Activated CD8-positive, alpha-beta memory T cell treated with anti-CD3 and anti-CD28 coated beads, Interleukin-2, amount 10 ng/mL, durations not matched to agents 7 days and 5 days (primary cell): ENCODE measurements at places on chromosomes 1 and 21. TPM values are rescaled to one million over a fixed set of nuclear protein-coding genes. Genes with fewer than 3 reads are reported as not detected.

Gene DYNLT4
- 0.40 TPM for total RNA-seq

Gene SLC2A5
- total RNA-seq, result not detected

Gene MTHFR
- total RNA-seq, result 30.0 TPM

Gene NOL9
- 39.1 TPM for total RNA-seq

Gene SYPL2
- not detected for total RNA-seq

Gene SYCP1
- not detected for total RNA-seq

Gene FOXD2
- total RNA-seq, result 0.53 TPM

Gene FCGR3B
- total RNA-seq, result not detected

Gene CACNA1S
- total RNA-seq, result not detected

Gene BTBD8
- total RNA-seq, result 1.7 TPM

Gene PUSL1
- 26.3 TPM for total RNA-seq

Gene LENEP
- 0.91 TPM for total RNA-seq

Gene MROH7
- not detected for total RNA-seq

Gene ETV3L
- not detected for total RNA-seq

Gene OR14A16
- not detected for total RNA-seq

Gene IPO9
- 72.0 TPM for total RNA-seq

Gene AGMAT
- 12.4 TPM for total RNA-seq

Gene LRRC39
- 0.82 TPM for total RNA-seq

Gene CLCNKA
- total RNA-seq, result not detected

Gene KCNJ15
- not detected for total RNA-seq

Gene WNT2B
- total RNA-seq, result 0.12 TPM

Gene RORC
- total RNA-seq, result 1.3 TPM

Gene AKR7A3
- total RNA-seq, result 0.93 TPM

Gene AMY1B
- not detected for total RNA-seq
